Naive thymus-derived CD8-positive, alpha-beta T cell (primary cell): ENCODE measurements at places on chromosomes 6 and 20. TPM values are rescaled to one million over a fixed set of nuclear protein-coding genes. Genes with fewer than 3 reads are reported as not detected.

The C20orf202 gene
- total RNA-seq = 0.85 TPM

The ZNF831 gene
- total RNA-seq = 29.9 TPM

The XKR7 gene
- not detected for total RNA-seq

The TEAD3 gene
- 0.47 TPM for total RNA-seq

The VAPB gene
- total RNA-seq = 34.0 TPM

The MEI4 gene
- total RNA-seq = 0.14 TPM

The HLA-DMB gene
- 23.5 TPM for total RNA-seq

The SNPH gene
- 25.7 TPM for total RNA-seq

The TMEM151B gene
- not detected for total RNA-seq

The PRKN gene
- 3.5 TPM for total RNA-seq

The C2 gene
- total RNA-seq = 3.8 TPM

The TBC1D20 gene
- 36.6 TPM for total RNA-seq

- no peak for DNase-seq
These were observed 6.4 kb downstream of the ATXN1 start for GRCh38 chr6:16754876-16755275.

DNA sequence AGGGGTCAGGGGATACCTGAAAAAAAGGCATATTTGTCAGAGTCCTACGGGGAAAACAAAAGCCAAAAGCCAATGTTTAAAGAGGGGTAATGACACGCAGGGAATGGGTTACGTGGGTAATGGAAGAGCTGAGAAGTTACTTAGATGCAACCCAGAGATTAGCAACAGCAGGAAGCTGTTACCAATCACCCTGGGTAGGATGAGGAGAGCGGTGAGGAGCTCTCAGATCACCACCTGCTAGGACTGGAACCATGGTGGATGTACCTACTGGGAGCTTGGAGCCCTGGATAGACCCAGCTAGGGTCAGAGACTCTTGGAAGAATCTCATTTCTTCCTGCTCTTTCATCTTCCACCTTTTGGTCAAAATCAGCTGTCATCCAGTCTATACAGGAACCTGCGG lies 51.2 kb upstream of the RNF24 start:
- DNase-seq = no peak

DNA sequence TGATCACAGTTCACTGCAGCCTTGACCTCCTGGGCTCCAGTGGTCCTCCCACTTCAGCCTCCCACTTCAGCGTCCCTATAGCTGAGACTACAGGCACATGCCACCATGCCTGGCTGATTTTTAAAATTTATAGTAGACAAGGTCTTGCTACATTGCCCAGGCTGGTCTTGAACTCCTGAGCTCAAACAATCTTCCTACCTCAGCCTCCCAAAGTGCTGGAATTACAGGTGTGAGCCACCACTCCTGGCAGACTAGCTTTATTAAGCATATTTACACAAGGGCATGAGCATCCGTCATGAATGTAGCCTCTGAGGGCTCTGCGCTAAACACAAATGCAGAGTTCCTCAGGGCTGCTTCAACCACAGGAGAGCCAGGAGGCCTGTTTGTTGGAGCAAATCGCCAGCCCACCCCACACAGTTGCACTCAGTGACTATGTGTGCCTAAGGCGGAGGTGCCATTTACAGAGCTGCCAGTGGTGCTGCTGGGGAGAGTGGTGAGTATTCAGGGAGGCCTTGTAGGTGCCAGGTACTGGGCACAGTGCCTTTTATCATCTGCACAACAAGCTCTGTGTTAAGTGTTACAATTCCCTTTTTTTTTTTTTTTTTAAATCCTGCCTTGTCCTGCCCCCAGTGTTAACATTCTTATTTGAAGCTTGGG lies 78.2 kb downstream of the PSMG4 start:
- no peak for DNase-seq

DNA sequence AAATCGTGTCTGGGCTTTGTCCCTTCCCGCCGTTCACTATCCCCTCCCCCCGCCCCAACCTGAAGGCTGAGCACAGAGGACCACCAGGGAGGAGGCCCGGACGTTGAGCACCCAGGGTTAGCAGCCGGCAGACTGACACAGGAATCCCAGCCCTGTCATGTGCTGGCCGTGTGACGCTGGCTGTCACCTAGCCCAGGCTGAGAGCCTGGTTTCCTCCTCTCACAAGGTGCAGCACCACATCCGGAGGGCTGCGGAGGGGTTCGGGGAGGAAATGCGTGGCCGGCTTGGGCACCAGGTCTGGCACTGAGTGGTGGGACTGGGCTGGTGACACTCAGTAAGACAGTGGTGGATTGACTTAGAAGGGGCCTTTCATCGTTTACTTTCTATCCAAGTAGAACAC lies 4.6 kb upstream of the LSM14B start:
- peak; percentile 67 for DNase-seq

GRCh38 chr20:8780915-8781314 lies 288.0 kb upstream of the PLCB4 start:
- DNase-seq = no peak

DNA sequence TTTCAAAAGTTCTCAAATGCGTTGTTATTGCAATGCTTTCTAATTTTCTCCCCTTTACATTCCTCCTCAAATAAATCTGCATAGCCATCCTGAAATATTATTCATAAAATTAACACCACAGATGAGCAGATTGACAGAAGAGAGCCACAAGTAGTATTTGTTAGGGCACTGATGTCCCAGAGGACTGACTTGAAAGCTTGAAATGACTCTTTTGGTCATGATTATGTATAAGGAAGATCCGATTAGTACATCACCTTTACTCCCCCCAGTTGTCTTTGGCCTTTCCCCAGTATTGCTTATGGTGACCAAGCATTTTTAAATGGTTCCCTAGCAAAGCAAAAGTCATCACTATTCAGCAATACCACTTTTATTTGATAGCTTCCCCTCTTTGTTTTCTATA lies 187.6 kb downstream of the ADAT2 start:
- no peak for DNase-seq

- no peak for DNase-seq
These were observed 9.6 kb downstream of the TSPYL4 start for GRCh38 chr6:116244284-116244683.

DNA sequence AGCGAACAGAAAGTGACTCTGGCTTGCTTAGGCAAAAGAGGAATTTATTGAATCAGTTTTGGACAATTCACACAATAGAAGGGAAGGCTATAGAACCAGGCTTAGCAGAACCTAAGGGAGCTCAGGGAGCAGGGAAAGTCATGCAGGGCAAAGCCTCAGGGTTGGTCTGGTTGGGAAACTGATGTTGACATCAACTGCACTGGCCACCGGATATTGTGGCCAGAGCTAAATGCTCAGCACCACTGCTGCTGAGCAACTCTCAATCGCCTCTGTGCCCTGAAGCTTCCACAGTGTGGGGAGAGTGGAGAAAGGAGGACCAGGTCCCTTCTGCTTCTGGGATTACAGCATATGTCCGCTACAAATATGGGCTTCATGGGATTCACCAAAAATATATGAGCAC lies 93.3 kb upstream of the GCM1 start:
- DNase-seq = no peak

- DNase-seq = no peak
These were observed 56.5 kb upstream of the RNF144B start for GRCh38 chr6:18330548-18331081.

DNA sequence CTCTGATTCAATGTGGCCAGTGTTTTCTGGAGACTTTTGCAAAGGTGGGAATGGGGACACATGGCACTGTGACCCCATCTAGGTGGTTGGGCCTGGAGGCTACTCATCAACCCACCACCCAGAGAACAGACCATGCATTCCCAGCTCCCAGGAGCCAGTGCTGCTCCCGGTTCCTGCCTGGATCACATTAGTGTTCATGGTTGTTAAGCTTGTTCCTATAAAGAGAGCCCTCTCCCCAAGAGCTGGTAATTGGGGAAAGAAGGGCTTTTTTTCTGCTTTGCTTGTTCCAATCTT lies 102.0 kb downstream of the PHACTR3 start:
- DNase-seq = no peak

- no peak for DNase-seq
These were observed 70.6 kb upstream of the EYA4 start for GRCh38 chr6:133170602-133171001.

GRCh38 chr6:11616200-11616611 lies 78.7 kb downstream of the TMEM170B start:
- DNase-seq = no peak

DNA sequence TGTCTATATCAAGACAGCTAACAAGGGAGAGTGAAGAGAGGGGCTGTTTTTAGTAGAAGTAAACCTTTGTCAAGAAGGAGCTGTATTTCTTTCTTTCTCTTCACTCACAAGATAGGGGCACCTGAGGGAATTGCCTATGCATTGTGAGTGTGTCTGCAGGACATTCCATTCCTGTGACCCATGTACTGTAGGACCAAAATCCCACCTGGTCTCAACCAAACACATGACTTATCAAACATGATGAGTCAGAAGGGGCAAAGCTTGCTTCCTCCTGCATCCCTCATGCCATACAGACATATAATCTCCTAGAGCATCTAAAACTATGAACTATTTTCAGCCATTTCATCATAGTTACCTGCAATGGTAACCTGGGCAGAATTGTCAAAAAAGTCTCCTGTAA lies 21.8 kb downstream of the PKHD1 start:
- DNase-seq = no peak

DNA sequence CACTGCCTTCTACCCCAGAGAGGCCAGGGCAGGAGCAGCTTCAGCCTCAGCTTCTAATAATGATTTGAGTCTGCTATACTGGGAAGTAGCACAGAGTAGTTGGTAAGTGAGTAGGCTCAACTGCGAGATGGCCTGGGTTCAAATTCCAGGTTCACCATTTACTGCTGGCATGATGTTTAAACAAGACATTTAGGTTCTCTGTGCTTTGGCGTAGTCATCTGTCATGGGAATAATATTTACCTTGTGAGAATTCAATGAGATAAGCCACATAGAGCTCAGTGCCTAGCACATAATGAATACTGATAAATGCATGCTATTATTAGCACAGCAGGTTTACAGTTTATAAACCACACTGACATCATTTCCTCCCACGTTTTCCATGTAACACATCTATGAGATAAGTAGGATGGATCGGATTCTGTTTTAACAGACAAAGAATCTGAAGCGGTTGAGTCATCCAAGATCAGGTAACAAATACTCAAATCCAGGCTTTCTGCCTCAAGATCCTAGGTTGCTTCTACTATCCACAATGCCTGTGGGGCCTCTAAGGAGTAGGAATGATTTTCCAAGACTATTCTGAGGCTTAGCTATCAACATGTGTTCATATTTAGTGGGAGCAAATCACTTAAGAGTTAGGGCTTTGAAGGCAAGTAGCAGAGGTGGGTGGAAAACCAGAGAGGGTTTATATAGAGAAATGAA lies 72.9 kb upstream of the DTNBP1 start:
- no peak for DNase-seq

DNA sequence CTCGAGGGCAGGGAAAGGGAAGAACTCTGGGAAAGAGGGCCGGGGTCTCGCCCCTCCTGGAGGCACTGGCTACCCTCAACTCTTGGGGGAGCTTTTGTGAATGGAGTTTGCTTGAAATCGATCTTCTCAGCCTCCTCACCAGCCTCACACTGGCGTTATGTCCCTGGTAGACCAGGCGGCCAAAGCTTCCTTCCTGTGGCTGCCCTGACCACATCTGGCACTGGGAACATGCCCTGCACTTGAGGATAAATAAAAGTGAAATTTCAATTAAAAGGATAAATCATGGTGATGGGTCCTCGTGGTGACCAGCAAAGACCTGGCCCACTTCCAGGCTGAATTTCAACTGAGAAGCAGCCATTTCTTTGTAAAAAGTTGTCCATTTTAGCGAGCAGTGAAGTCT lies 234.7 kb downstream of the TAF4 start:
- no peak for DNase-seq

GRCh38 chr20:45341939-45342854 lies 6.0 kb downstream of the SDC4 start:
- DNase-seq = no peak

- DNase-seq = no peak
These were observed 111.4 kb upstream of the CLDN20 start for GRCh38 chr6:155152211-155153076.

- DNase-seq = no peak
These were observed 2.7 kb downstream of the ADAM33 start for GRCh38 chr20:3678856-3679720.

DNA sequence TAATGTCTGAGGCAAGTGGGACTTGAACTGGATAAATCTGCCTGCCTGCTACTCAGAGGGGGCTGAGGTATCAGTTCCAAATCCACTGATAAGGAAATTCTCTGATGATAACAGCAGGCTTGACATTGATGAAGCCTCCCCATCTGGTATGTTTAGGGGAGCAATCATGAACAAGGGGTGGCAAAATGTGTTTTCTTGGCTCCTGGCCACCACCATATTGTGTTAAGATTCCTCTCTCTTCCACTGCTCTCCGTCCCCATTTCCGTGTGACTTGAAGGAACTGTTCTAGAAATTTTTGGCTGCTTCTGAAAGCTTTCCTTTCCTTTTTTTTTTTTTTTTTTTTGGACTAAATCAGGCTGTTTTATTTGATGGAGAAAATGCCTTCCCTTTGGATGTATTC lies 335.3 kb upstream of the NRSN1 start:
- no peak for DNase-seq

DNA sequence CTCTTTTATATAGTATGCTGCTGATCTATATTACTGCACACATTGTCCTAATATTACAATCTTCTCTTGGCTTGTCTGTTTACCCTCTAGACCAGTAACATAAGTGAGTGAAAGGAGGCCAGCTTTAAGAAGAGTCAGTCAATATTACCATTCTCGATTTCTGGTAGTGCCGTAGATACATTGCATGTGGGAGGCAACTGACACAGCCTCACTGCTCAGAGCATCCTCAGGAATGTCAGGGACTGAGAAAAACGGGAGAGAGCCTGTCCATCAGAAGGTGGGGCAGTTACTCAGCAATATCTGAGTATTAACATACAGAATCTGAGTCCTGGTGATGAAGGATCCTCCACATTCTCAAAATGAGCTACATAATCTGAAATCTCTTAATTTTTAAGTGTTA lies 259.9 kb downstream of the GJA1 start:
- no peak for DNase-seq

DNA sequence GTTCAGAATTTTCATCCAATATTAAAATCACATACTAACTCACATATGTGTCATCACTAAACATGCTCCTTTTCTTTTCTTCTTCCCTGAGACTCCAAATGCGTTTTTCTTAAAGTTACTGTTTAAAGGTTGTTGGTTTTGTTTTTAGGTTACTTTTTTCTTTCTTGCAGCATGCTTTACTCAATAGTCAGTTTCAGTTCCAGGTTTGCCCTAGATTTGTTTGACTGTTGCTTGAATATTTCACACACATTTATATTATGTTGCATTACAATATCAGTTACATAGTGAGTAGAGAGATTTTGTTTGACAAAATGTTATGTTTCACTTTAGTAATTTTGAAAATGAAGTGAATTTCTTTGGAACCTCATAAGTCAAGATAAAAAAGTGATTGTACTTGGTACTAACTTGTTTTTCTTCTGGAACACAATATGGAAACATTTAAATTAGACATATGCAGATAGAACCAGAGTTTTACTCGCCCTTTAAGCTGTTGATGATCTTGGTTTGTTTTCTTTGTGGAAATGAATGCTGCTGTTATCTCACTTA lies 27.3 kb downstream of the FNDC1 start:
- DNase-seq = no peak

- DNase-seq = no peak
These were observed 193.6 kb downstream of the NKAIN2 start for GRCh38 chr6:123997223-123997622.
